AG10803 (cell line): ENCODE measurements at places on chromosomes 11 and 22.
A peak's percentile ranks its signal among the peaks of the same experiment; 100 is the strongest.

GRCh38 chr11:71163371-71163770 is 89.0 kb downstream of the SHANK2 start:
- no peak for DNase-seq

GRCh38 chr22:50415426-50415825 is 59.4 kb downstream of the SBF1 start:
- DNase-seq, result no peak

DNA sequence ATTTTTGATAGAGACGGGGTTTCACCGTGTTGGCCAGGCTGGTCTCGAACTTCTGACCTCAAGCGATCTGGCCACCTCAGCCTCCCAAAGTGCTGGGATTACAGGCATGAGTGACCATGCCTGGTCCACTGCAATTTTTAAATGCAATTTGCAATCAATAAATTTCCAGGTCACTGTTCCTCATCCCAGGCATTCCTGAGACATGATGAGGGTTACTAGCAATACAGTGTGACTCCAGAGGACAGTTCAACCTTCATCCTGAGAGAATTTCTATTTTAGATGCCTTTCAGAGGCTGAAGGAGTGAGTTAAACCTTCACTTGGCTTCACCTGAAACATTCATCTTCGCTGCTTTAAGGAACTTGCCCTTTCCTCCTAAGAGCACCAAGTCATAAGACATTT is 9.7 kb upstream of the UBASH3B start:
- DNase-seq, result peak; percentile 43

GRCh38 chr11:6203327-6203726 is 2.0 kb upstream of the C11orf42 start:
- DNase-seq, result no peak

DNA sequence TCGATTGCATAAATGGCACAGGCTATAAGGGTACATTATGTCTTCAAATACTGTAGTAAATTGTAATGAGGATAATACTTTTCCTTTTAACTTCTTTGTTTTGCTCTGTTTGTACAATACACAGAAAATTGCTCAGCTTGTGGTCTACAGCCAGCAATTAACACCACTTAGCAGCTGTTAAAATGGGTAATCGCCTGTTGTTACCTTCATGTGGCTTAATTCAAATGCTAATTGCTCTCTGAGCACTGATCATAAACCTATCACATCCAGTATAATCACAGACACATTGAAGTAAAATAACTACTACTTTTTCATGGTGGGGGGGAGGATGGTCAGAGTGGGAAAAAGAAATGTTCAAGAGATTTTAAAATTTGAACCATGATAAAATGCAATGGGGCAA is 1164.1 kb upstream of the CNTN5 start:
- no peak for DNase-seq

- no peak for DNase-seq
These were observed 30.9 kb downstream of the ZBTB16 start for GRCh38 chr11:114090225-114090910.

GRCh38 chr11:106988151-106989077 is 29.9 kb downstream of the GUCY1A2 start:
- peak; percentile 89 for DNase-seq

DNA sequence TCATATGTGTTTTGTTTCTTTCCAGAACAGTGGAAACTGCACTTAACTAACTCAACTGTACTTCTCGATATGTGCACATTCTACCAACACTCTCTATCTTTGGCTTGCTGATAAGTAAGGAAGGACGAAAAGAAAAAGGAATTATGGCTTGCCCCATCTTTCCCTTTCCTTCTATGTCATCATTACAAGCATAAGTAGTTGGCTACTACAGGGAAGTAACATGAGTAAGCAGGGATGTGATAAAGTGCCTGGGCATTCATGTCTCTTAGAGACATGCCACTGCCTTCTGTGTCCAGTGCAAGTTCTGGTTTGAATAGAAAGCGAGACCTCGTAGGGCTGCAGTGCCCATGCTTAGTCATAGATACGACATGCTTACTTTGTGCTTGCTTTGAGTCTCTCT is 342.5 kb downstream of the ETS1 start:
- peak; percentile 17 for DNase-seq

- no peak for DNase-seq
These were observed 12.0 kb upstream of the GAB2 start for GRCh38 chr11:78429660-78430059.

DNA sequence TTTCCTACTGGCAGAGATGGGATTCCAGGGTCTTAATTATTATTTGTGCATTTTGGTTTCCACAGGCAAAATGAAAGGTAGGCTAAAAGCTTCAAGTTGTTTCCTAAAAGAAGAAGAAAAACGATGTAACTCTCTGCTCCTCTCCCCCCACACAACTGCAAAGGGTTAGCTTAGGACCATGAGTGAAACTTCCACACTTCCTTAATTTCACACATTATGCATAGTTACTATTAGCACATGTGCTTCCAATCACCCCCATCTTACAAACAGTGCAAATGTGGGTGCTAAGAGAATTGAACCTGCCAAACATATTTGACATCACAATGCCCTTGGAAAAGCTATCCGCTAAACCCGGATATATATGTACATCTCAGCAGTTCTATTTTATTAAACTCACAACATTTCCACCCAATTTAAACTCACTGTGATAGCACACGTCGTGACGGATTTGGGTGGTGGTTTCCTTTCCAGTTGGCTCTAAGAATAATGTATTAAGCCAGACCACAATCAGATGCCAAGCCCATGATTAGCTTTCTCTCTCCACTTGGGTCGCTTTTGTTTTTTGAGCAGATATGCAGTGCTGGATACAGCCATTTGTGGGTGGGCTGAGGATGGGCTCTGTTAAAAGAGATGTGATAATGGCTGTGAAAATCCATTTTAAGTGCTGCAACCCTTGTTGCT is 245.0 kb upstream of the POU2AF2 start:
- peak; percentile 46 for DNase-seq

GRCh38 chr11:68735646-68736045 is 15.7 kb downstream of the TESMIN start:
- DNase-seq, result no peak

DNA sequence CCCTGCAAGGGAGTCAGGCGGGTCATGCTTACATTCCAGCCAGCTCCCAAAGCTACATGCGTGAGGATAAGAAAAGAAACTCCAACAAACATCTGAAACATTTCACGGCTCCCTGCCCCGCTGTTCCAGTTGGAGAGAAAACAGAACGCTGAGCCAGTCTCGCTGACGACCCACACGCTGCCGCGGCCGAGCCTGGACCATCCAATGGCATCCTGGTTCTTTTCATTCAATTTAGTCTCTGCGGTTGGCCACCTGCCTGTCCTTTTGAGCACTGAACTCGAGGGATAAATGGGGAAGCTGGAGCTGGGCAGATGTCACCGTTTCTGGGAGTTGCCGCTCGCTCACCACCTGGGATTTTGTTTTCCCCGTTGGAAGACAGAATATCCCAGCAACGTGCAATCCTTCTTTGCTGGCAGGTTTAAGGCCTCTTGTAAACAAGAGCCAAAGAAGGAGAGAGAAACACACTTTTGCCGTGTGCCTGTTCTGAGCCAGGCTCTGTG is 45.3 kb upstream of the SHISAL1 start:
- peak; percentile 66 for DNase-seq

DNA sequence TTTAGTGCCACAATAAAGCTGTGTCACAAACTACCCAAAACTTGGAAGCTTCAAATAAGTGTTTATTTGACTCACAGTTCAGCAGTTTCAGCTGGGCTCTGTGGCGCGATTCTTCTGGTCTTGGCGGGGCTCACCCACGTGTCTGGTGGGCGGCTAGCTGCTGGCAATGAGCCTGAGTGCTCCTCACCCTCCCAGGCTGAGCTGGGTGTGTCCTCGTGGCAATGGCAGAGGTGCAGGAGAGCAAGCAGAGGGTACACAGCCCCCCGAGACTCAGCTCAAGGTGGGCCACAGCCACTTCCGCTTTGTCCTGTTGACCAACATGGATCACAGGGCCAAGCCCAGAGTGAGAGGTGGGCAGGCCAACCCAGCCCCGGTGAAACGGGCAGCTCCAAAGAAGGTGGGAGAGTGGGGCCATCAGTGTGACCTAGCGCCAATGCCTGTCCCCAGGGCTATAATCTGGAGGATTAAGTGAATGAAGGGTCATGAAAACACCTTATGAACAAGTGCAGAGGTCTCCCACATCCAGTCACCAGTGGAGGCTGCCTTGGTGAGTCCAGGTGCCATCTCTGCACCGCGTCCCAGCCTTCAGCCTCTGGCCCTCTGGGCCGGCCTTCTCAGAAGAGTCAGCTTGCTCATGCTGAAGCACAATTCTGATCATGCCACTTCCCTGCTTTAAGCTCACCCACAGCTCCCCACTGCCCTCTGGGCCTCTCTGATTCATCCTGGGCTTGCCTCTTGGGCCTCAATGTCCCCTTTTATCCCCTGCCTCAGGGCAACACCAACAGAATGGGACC is 74.6 kb upstream of the RTL6 start:
- no peak for DNase-seq

DNA sequence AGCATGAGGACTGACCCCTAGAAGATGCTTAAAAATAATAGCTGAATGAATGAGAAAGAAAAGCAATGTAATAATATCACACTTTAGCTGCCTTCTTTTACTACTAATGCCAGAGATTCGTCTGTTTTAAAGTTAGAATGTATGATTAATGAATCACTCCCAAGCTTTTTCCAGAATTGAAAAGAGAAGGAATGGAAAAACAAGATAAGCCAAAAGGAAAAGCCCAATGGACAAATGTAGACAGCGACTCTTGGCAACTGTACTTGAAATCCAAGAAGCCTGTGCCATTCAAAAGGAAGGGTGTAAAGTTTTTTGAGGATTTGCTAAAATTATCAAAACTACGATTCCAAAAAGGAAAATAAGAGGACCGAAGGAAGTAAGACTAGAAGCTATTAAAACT is 40.8 kb upstream of the PAMR1 start:
- DNase-seq, result no peak

DNA sequence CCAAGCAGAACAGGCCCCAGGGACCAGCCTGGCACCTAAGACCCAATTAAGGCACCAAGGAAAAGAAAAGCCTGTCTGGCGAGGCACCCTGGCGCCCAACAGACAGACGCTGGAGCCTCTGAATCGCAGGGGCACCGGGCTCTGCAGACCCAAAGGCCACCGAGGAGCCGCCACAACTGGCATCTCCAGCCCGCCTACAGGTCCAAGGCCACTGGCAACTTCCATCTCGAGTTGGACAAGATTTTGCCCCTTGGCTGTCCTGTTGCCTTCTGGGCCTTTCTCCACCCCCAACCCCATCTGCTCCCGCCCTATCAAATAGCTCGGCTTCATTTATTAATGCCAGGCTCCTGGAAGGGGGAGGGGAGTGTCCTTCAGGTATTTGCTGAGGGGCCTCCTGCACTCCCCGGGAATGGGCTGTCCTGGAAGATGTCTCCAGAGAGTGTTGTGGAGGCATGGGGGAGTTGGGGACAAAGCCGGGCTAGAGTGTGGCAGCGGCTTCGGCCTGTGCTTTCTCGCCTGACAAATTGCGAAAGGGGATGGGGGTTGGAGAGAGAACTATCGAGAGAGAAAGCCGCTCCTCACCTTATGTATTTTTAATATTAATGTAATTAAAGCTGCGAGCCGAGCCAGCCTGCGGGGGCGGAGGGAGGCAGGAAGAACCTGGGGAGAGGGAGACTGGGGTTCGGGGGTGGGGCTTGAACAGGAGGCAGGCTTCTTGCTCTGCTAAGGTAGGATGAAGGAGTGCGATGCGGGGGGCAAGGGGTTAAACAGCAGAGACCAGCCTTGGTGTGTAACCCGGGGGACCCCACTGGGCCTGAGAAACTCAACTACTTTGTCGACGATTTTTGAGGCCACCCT is 2.0 kb downstream of the DSCAML1 start:
- no peak for DNase-seq

DNA sequence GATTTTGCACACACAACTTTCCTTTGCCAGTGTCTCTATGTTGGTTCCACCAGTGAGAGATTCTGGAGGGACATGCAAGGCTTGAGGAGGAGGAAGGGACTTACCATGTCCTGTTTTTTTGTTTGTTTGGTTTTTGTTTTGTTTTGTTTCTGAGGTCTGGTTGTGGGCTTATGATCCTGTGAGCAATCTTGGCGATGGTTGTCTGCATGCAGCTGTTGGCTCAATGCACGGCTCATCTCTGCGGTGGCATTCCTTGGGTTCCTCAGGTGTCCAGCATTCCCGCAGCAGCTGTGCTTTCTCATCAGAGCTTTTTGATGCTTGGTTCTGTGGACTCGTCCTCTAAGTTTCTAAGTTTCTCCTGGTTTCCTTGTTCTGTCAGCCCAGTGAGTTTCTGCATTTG is 4.8 kb upstream of the NNMT start:
- peak; percentile 99 for DNase-seq

- no peak for DNase-seq
These were observed 3.4 kb downstream of the ABCC8 start for GRCh38 chr11:17473071-17473744.

DNA sequence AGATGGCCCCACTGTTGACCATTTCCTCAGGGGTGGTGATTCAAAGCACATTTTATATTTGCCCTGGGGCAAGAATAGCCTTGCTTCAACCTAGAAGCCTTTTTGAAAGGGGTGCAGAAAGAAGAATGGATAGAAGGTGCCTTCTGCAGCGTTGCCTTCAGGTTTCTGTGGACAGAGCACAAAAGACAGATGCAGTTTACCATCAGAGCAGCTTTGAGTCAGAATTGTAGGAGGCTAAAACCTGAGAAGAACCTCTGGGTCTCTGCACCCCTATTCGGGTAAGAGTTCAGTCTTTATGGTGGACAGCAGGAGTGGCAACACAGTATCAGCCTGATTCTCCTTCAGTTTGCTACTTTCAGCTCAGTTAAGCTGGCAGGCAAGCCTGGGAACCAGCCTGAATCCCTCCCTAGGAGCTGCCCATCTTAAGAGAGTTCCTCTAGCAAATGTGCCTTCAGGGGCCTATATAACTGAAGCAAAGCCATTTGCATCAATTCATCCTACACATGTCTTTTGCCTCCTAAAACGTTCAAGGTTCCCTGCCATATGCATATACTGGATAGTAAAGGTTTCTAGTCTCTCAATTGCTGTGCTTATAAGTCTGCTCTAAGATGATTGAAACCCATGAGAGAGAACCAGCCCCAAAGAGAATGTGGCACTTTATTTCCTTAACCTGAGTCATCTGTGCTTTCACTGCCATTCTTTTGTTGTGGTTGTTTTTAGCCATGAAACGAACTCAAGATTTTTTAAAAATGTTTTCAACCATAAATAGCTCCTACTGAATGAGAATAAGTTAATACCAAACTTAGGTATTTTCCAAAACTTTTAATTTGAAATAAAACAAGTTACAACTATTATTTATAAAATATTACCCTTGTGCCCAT is 123.0 kb downstream of the TRIM44 start:
- peak; percentile 29 for DNase-seq

DNA sequence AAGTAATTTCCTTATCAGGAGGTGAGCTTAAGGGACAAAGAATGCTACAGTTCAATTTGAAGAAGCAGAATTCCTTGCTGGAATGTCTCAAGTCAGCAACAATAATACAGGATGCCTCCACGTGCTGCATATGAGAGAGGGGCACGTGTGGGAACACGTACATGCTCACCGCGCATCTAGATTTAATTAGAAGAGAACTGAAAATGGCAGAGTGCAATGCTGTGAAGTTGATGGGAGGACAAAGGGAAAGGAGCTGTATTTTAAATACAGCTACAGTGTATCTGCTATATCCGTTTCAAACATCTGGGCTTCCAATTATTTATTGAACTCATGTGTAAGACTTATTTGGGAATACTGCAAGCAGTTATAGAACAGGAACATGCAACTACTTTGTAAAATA is 328.7 kb downstream of the SOX6 start:
- no peak for DNase-seq
